Testis (tissue), 5 donors: ENCODE measurements at places on chromosomes 6 and 20.
A peak's percentile ranks its signal among the peaks of the same experiment; 100 is the strongest.

- DNase-seq = peak; percentile 68
Measured at GRCh38 chr6:28553986-28554881, 28.6 kb downstream of the GPX5 start.

- no peak for DNase-seq
Measured at GRCh38 chr6:55874316-55874715, 1.1 kb downstream of the BMP5 start.

GRCh38 chr20:15924556-15924955 lies 648.7 kb downstream of the KIF16B start:
- DNase-seq = no peak

DNA sequence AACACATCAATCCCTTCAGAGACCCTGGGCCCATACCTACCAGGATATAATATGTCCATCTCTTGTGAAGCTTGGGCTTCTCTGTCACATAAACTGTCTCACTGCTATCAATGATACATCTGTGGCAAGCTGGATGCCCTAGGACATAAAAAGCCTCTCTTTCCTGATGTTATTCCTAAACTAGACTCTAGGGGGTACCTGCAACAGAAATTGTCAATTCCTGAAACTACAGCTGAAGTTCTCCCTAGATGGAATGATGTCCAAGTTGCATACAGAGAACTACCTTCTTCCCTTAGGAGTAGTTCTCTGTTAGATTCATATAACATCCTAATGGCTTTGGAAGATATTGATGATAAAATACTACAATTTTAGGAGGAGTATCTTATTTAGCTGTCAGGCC lies 35.8 kb downstream of the TBX18 start:
- DNase-seq = no peak

GRCh38 chr20:51446656-51447055 lies 95.9 kb downstream of the NFATC2 start:
- no peak for DNase-seq

- DNase-seq = no peak
Measured at GRCh38 chr6:87628881-87629280, 38.9 kb downstream of the ORC3 start.

DNA sequence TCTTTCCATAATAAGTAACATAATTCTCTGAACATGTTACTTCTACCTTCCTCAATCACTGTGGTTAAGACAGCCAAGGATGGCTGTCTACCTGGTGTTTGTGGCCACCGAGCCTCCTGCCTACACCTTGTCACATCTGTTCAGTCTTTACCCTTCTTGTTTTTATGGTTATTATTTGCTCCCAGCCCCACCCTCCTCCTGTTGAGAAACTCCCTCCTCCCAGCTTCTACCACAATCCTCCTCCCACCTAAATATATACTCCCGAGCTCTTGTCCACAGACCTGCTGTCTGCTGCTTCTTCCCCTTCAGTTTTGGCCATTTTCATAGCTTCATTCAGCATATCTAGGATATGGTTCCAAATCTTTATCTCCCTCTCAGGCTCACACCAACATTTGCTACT lies 35.7 kb upstream of the GABRR1 start:
- no peak for DNase-seq

GRCh38 chr6:44034391-44034861 lies 92.8 kb downstream of the MRPL14 start:
- no peak for DNase-seq

- no peak for DNase-seq
Measured at GRCh38 chr20:13736436-13737191, 48.1 kb downstream of the ESF1 start.

DNA sequence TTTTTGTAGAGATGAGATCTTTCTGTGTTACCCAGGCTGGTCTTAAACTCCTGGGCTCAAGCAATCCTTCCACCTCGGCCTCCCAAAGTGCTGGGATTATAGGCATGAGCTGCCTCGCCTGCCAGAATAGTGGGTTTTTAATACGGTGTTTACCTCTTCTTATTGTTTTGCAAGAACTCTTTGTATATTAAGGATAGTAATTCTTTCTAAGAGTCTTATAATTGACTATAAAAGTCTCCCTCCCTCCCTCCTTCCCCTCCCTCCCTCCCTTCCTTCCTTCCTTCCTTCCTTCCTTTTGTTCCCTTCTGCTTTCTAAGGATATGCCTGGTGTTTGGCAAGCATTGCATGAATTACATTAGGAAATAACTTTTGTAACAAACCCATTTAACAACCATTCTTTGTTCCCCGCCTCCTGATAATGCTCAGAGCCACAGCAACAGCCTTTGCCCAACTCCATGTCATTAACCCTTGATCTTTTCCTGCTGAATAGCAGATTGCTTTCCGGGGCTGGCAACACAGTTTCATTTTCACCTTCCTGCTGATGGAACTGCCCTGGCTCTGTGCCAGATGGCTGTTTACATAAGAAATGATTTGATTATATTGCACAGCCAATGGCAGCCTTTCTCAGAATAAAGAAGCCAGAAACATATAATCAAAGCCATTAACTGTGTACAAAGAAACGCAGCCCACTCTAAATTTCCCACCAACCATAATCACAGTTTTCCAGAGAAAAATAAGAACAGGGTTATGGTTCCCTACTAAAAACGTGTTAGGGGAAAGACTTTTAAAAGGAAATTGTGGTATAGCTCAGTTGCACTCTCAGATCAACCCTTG lies 143.7 kb upstream of the PTPN1 start:
- DNase-seq = peak; percentile 88

DNA sequence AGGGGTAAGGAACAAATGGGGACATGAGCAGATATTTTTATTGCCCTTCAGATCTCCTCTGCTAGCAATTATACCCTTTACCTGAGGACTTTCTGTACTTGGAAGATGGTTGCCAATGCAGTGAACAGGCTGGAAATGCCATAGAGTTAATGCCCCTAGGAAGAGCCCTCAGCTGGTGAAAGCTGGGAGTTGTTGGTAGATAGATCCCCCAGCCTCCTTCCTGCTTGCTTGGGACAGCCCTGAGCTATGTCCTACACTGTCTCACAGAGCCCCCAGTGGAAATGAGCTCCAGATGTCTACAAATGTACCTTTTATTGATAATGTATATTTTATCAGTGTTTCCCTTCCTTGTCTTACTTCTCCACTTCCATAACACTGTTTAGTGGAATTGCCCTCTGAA lies 87.6 kb upstream of the PAK5 start:
- DNase-seq = no peak

DNA sequence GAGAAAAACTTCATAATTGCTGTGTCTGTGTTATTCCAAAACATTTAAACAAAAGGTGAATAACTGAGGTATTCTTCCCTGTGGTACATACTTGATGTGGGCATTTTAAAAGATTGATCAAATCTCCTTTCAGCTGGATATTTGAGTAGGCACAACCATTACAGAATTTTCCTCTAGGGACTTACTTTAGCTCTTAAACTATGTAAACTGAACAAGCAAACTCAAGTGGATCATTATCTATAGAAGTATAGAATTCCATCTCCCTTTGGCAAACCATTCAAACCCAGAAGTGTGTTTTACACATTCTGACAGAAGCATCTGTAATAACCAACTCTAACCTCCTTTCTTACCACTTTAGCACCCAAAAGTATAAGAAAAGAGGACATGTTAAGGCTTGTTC lies 241.4 kb downstream of the ESR1 start:
- no peak for DNase-seq
